ENCODE measurements at places on chromosomes 12 and 14.

- DNase-seq: no peak
These were observed at the start of gene WNT5B for GRCh38 chr12:1628666-1629337. Gene WNT5B (plus strand): TSS chr12:1629231. CDS start chr12:1631355, 2,124 bp downstream.

DNA sequence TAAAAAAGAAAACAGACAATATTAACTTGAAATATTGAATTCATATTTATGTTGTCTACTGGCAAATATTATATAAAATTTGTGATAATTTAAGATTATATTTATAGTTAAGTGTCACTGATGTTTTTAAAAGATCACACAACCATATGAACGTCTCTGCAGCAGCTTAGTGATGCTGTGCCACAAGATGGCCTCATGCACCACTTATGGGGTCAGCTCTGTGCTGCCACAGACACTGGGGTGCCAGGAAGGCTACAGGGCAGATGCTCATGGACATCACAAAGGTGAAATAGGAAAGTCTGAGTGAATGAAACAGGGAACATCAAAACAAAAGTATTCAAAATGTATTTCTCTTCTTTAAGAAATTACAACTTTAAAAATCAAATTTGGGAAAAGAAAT, 13.1 kb downstream of the ATXN3 start:
- DNase-seq: no peak

GRCh38 chr14:62097072-62097471, 334.9 kb downstream of the SNAPC1 start:
- DNase-seq: no peak

DNA sequence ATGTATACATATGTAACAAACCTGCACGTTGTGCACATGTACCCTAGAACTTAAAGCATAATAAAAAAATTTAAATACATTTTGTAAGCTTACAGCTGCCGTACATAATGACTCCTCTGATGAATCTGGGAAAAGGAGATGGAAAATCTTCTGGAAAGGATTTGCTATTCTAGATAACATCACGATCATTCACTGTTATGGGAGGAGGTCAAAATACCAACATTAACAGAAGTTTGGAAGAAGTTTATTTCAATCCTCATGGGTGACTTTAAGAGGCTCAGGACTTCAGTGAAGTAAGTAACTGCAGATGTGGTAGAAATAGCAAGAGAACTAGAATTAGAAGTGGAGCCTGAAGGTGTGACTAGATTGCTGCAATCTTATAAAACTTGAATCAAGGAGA, 172.2 kb downstream of the SLC16A7 start:
- no peak for DNase-seq

- DNase-seq: no peak
These were observed 6.9 kb downstream of the CFAP251 start for GRCh38 chr12:121925358-121925695.

- DNase-seq: no peak
These were observed 41.3 kb upstream of the CTDSP2 start for GRCh38 chr12:57887631-57888408.

- DNase-seq: no peak
These were observed at the start of gene GZMB for GRCh38 chr14:24634158-24634557. Gene GZMB (minus strand): TSS chr14:24634190. CDS start chr14:24634160, 30 bp downstream.

DNA sequence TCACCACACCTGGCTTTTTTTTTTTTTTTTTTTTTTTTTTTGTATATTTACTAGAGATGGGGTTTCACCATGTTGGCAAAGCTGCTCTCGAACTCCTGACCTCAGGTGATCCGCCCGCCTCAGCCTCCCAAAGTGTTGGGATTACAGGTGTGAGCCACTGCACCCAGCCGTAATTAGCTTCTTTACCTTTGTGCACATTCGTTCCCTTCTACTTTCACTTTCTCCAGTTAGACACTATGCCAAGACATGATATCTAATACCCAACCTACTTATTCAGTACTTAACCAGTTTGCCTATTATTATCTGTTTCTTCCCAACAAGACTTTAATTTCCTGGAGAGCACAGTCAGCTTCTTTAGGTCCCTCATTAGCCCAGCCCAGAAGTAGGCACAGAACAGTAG, 5.3 kb downstream of the STYK1 start:
- no peak for DNase-seq

- no peak for DNase-seq
These were observed 14.7 kb upstream of the EPYC start for GRCh38 chr12:91019455-91019854.

- DNase-seq: no peak
These were observed 398.9 kb upstream of the MIS18BP1 start for GRCh38 chr14:45651890-45652289.

GRCh38 chr12:39935275-39935674, 170.6 kb downstream of the SLC2A13 start:
- no peak for DNase-seq

DNA sequence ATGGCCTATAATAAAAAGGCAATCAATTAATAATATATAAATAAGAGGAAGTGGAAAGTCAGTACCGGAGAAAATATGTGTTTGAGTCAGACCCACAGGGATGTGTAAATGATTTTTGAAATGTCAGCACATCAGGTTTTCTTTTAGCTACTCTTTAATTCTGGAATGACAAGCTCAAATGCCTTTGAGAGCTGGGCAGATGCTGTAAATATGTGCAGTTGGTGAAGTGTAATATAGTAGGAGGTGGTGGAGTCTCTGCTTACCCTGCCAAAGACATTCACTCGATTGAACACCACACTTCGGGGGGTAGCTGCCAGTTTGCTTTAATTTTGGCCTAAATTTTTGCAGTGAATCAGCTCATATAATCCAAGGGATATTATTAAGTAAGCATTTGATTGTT, 93.0 kb downstream of the PLEKHA5 start:
- DNase-seq: no peak

DNA sequence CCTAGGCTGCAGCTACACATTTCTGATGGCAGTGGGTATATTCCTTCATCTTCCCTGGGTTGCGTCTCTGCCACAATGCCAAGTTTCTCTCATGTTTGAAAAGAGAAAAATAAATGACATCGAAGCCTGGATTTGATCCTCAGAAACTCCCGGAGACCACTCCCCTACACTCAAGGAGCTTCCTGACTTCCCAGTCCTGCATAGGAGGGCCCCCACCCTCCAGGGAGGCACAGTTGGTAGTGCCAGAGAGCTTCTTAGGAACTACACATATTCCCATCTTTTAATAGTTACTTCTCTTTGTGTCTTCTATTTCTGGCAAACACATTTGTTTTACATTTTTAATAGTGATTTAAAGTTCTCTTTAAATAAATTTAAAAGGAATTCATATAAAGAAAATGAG, 30.7 kb downstream of the AP5M1 start:
- DNase-seq: no peak

- no peak for DNase-seq
These were observed 31.8 kb downstream of the PELI2 start for GRCh38 chr14:56149995-56150394.

- DNase-seq: no peak
These were observed 150.9 kb downstream of the TTLL5 start for GRCh38 chr14:75811872-75812499.

DNA sequence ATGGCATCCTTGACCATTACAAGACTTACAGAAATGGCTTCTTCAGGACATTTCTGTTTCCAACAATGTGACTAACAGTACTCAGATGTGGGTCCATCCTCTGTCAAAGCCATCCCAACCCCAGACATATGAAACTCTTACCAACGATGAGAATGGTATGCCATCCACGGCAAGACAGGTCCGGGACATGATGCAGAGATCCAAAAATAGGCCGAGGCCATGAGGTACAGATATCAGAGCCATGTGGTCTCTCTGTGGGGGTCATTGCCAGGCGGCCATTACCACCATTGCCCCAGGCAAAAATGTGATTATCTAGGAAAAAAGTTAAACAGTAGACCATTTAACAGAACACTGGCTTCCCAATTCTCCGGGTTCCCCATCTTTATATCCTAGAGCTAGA, 27.5 kb downstream of the ZC2HC1C start:
- DNase-seq: no peak
